ENCODE measurements at places on chromosomes 12 and 14. TPM values are rescaled to one million over a fixed set of nuclear protein-coding genes. Genes with fewer than 3 reads are reported as not detected.
A peak's percentile ranks its signal among the peaks of the same experiment; 100 is the strongest.

DNA sequence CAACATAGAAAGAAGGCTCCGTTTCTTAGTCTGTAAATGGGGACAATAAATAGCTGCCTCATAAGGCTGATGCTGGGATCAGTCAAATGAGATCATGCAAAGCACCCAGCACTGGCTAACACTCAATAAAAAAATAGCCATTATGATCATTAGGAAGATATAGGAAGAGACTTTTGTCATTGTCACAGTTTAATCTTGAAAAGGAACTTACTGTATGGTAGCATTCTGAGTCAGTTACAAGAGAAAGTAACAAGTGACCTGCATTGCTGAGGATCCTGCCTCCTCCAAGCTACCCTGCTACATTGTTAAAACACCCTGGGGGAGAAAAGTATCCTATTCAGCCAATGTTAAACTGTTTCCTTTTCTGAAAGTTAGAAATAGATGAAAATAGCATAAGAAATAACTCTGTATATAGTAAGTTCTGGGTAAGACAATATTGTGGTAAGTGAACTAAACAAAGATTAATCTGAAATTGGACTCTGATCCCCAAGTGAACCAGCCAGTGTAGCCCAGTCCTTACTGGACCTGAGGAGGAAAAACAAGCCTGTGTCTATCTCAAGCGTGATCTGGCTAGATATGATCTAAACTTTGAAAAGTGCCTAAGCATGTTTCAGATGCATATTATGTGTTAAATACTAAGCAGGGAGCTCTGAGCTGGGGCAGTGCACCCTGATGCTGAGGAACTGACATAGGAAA is 3.6 kb upstream of the NUDT4 start:
- H3K4me3 ChIP-seq, result no peak overlapping the region
- no peaks in the 10 kb centered on the region for H3K27me3 ChIP-seq
- H3K4me1 ChIP-seq, result peaks cover 35% of the 10 kb centered on the region
- DNase-seq, result no peak

GRCh38 chr12:95790917-95791849 is 619 bp upstream of the NTN4 start:
- no peaks in the 10 kb centered on the region for H3K27me3 ChIP-seq
- H3K36me3 ChIP-seq, result no peaks in the 10 kb centered on the region
- peak; percentile 33 for DNase-seq
- H3K4me1 ChIP-seq, result peaks cover 30% of the 10 kb centered on the region
- H3K27ac ChIP-seq, result peak overlapping the region; percentile 90

DNA sequence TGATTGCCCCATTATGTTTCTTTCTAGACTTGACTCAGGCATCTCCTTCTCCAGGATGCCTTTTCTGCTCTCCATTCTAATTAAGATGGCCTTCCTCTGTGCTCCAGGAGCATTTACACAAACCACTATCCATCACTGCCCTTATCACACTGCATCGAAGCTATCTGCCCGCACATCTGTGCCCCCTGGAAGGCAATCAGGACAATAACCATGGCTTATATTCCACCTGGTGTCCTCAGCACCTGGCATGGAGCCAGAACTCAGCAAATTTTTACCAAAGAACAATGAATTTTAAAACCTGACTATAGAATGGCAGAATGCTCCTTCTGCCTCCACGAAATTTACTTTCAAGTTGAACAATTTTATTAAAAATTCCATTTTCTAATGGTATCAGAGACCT is 465.8 kb downstream of the APAF1 start:
- no peak overlapping the region for H3K4me3 ChIP-seq
- no peak for DNase-seq

DNA sequence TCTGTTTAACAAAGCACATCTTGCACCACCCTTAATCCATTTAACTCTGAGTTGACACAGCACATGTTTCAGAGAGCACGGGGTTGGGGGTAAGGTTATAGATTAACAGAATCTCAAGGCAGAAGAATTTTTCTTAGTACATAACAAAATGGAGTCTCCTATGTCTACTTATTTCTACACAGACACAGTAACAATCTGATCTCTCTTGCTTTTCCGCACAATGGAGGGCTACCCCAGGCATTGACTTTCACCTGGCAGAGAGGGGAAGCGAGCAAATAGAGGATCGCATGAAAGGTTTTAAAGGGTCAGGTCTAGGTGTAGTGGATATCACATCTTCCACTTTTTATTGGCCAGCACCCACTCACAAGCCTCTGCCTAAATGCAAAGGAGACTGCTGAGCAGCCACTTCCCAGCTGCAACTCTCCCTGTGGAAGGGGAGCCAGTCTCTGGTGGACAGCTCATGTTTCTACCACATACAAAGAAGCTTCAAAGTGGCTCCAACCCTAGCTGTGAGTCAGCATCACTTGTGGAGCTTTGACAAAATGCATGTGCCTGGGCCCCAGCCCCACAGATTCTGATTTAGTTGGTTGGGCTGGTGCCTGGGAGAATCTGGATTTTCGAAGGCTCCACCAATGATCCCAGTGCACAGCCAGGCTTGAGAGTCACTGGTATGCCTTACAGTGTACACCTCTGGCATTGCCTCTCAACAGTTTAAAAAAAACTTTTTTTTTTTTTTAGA is 7.2 kb upstream of the FNTB start:
- no peak for DNase-seq
- no peaks in the 10 kb centered on the region for H3K4me1 ChIP-seq
- H3K27ac ChIP-seq, result no peak overlapping the region
- no peaks in the 10 kb centered on the region for H3K36me3 ChIP-seq

GRCh38 chr12:96457191-96457930 is 32.0 kb upstream of the CFAP54 start:
- H3K4me1 ChIP-seq, result no peaks in the 10 kb centered on the region
- DNase-seq, result no peak
- no peak overlapping the region for H3K4me3 ChIP-seq

DNA sequence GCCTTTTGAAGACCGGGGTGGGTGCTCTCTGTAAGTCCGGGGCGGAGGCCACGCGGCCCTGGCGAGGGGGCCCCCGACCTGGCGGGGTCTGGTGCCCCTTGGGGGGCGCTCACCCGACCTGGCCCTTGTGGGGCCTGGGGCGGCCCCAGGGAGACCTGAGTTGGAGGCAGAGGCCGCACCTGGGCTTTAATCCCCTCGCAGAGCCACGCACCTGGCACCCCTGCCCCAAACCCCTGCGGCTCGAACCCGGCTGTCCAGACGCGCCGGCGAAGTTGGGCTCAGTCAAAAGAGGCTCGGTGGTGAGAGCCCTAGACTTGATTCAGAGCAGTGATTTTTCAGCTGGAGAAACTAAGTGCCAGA is 267 bp downstream of the CFAP251 start:
- peak overlapping the region; percentile 35 for H3K4me3 ChIP-seq
- no peak for DNase-seq
- peak overlapping the region; percentile 45 for H3K27ac ChIP-seq
- no peaks in the 10 kb centered on the region for H3K27me3 ChIP-seq
- no peaks in the 10 kb centered on the region for H3K4me1 ChIP-seq
- H3K36me3 ChIP-seq, result peaks cover 43% of the 10 kb centered on the region

DNA sequence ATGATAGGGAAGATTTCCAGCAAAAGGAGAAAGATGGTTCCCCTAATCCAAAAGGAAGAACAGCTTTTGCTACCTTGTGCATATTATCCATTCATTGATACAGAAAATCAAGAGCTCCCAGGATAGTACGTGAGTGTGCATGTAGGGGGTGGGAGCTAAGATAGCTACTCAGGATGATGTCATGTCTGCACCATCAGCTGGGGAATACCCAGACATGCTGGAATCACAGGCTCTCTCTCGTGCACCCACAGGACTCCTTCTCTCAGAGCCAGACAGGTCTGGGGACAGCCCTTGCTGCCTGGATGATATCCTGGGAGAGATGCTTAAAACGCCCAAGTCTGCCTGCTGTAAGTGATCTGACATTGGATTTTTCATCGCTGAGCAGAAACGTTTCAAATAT is 38.9 kb downstream of the FOXN3 start:
- no peak for DNase-seq
- H3K27me3 ChIP-seq, result no peaks in the 10 kb centered on the region
- H3K27ac ChIP-seq, result peak overlapping the region; percentile 17
- no peaks in the 10 kb centered on the region for H3K36me3 ChIP-seq
- H3K4me1 ChIP-seq, result peaks cover 36% of the 10 kb centered on the region

DNA sequence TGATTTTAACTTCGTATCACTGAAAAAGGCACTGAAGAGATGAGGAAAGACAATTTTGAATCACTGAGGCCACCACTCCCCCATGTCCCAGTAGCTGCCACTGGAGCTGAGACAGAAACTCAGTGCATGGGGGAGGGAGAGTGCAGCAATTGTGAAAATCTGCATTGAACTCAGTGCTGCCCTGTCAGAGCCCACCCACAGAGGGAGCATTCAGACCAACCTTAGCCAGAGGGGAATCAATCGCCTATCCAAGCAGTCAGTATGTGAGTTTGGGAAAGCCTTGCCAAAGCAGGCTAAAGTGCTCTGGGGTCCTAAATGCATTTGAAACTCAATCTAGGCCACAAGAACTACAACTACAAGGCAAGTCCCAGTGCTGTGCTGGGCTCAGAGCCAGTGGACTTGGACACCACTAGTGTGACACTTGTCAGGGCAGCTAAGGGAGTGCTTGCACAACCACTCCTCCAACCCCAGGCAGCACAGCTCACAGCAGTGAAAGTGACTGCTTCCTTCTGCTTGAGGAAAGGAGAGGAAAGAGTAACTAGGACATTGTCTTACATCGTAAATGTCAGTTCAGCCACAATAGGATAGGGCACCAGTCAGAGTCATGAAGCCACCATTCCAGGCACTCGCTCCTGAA is 13.3 kb downstream of the RNASE3 start:
- no peak overlapping the region for H3K27ac ChIP-seq
- H3K36me3 ChIP-seq, result no peaks in the 10 kb centered on the region
- DNase-seq, result no peak
- H3K4me3 ChIP-seq, result no peak overlapping the region

- no peaks in the 10 kb centered on the region for H3K4me1 ChIP-seq
- H3K36me3 ChIP-seq, result no peaks in the 10 kb centered on the region
- H3K4me3 ChIP-seq, result no peak overlapping the region
- H3K27ac ChIP-seq, result no peak overlapping the region
- DNase-seq, result no peak
These were observed 57.1 kb upstream of the CRACR2A start for GRCh38 chr12:3810016-3810370.

GALNT4 gene
- total RNA-seq, result 3.6 TPM

DLK1 gene
- 1.3 TPM for total RNA-seq

ADAM21 gene
- total RNA-seq, result 0.30 TPM

TBC1D30 gene
- 1.1 TPM for total RNA-seq
